NB4 (cell line): ENCODE measurements at places on chromosomes 5 and 9.

GRCh38 chr5:169029661-169030274 lies 271.2 kb downstream of the SLIT3 start:
- DNase-seq: no peak

- no peak for DNase-seq
Observed at GRCh38 chr9:96399325-96399633, 15.8 kb upstream of the SLC35D2 start.

GRCh38 chr5:10591966-10592365 lies 28.1 kb downstream of the ANKRD33B start:
- no peak for DNase-seq

DNA sequence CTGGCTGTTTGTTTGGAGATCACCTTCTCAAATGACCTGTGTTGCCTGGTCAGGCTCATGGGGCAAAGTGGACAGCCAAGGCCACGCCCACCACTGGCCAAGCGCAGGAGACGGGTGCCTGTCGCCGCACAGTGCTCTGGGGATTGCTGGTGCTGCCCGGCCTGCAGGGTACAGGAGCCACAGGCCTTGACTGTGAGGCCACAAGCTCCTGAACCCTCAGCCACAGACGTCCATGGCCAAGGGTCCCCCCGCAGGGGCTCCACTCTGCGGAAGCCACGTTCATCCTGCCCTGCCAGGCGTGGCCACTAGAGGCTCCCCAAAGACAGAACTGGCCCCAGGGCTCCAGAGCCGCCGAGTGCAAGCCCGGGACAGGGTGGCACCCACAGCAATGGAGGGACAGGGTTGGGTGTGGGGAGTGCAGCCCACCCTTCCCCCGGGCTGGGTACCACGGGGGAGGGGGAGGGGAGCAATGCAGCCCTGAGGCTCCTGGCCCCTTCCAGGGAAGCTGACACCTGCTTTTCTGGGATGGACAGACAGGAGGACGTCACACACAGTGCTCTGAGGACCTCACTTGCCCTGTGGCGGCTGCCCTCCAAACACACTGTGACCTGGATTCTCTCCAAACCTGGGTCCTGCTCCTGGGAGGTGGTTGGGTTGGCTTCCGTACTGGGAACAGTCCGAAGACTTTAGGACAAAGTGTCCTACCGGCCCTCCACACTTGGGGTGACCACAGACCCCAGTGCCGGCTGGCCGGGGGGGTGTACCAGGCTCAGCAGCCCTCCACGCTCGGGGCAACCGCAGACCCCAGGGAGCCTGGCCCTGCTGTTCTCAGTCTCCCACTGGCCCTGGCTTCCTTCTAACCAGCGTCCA lies 21.5 kb downstream of the TPPP start:
- DNase-seq: peak; percentile 77

DNA sequence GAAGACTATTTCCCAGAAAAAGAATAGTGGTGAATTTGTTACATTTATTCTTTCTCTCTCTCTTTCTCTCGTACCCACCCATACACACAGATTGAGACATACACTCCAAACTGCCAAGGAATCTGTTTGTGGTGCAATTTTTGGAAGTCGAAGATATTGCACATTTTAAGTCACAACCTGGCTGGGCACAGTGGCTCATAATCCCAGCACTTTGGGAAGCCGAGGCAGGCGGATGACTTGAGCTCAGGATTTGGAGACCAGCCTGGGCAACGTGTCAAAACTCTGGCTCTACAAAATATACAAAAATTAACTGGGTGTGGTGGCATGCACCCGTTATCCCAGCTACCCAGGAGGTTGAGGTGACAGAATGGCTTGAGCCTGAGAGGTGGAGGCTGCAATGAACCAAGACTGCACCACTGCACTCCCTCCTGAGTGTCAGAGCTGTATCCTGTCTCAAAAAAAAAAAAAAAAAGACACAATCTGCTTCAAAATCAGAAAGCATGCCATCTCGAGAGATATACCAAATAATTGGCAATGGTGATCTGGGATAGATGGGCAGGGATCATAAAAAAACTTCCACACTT lies 19.2 kb upstream of the PLIN2 start:
- no peak for DNase-seq

GRCh38 chr9:15722888-15723287 lies 170.0 kb downstream of the CCDC171 start:
- DNase-seq: no peak

DNA sequence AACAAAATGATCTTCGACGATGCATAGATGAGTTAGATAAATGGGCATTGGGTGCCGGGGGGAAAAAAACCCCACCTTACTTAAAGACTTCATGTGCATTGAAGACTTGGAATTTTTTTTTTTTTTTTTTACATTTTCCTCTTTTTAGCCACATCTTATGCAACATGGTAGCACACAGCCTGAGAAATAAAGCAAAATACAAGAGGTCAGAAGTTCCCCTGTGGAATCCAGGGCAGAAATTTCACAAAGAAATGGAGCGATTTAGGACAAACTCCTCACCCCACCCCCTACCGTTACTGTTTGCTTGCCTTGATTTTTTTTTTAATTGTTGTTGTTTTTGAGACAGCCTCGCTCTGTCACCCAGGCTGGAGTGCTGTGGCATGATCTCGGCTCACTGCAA lies 153.2 kb downstream of the GOLPH3 start:
- no peak for DNase-seq

DNA sequence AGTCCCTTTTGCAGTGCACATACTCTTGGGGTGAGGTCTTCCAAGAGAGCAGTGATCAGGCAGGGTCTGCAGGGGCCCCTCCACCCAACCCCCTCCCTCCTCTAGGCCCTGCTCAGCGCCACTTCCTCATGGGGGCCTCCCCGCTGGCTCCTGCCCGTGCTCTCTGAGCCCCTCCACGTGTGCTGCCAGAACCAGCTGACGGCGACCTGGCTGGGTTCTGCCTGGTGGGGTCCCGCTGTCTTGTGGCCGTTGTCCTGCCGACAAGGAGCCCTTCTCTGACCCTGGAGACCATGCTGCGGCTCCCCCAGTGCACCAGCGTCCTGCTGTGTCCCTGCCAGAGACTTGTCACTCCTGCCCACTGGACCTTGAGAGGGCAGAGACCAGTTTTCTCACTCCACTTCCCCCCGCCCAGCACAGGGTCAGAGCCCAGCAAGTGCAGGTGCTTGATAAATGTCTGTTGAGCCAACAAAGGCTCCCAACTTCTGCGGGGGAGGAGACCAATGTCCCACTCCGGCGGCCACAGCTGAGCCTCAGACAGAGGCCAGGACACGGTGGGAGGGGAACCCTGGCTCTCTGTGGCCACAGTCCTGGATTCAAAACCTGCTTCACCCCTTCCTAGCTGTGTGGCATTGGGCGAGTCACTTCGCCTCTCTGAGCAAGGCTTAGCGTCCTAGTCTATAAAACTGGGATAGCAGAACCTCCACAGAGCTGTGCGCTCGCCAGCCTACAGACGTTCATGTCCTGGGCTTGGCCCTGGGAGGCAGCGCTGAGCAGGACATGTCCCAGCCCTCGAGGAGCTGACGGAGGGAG lies 24.8 kb downstream of the SARDH start:
- DNase-seq: peak; percentile 52
